ENCODE measurements at places on chromosomes 6 and 20.

- H3K4me3 ChIP-seq: no peak overlapping the region
- H3K36me3 ChIP-seq: no peaks in the 10 kb centered on the region
- no peaks in the 10 kb centered on the region for H3K27me3 ChIP-seq
- H3K27ac ChIP-seq: no peak overlapping the region
- H3K4me1 ChIP-seq: no peaks in the 10 kb centered on the region
- DNase-seq: no peak
These were observed 33.5 kb downstream of the RNF217 start for GRCh38 chr6:124995645-124996325.

DNA sequence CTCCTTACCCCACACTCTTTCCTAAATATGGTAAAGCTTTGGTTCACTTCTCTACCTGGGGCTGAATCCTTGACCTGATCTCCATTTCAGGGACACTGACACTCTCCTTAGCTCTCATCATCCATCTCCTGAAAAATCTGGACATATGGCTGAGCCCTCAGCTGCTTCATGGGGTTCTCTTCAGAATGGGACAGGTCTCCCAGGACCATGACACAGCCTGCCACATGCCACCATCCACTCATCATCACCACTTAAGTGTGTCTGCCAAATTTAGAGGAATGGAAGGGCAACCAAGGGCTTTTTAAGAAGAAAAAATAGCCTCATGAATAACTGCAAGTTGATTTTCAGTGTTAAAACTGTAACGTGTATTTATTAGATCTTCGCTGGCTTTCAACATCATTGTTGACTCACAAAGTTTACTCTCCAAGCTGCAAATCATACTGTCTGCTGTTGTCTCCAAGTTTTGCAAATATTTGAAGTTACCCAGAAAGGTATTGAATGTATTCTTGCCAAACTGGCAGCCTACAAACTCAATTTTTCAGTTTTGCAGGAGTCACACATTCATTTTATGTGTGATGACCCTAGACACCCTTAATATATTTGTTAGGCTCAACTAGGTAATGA is 41.1 kb downstream of the HS3ST5 start:
- DNase-seq: no peak
- no peak overlapping the region for H3K27ac ChIP-seq
- H3K4me1 ChIP-seq: no peaks in the 10 kb centered on the region
- no peaks in the 10 kb centered on the region for H3K36me3 ChIP-seq
- no peak overlapping the region for H3K4me3 ChIP-seq

- no peak overlapping the region for H3K4me3 ChIP-seq
- H3K36me3 ChIP-seq: peaks cover 100% of the 10 kb centered on the region
- H3K27me3 ChIP-seq: no peaks in the 10 kb centered on the region
These were observed 22.2 kb downstream of the SAMHD1 start for GRCh38 chr20:36929290-36929689.

- no peaks in the 10 kb centered on the region for H3K36me3 ChIP-seq
- no peaks in the 10 kb centered on the region for H3K27me3 ChIP-seq
- no peak overlapping the region for H3K27ac ChIP-seq
- DNase-seq: no peak
- H3K4me3 ChIP-seq: no peak overlapping the region
These were observed 89.4 kb upstream of the ANKEF1 start for GRCh38 chr20:9945408-9945807.

GRCh38 chr20:46666306-46666705 is 15.0 kb upstream of the SLC13A3 start:
- no peaks in the 10 kb centered on the region for H3K4me1 ChIP-seq
- no peaks in the 10 kb centered on the region for H3K36me3 ChIP-seq
- H3K4me3 ChIP-seq: no peak overlapping the region
- DNase-seq: no peak

GRCh38 chr20:61416546-61416945 is 164.5 kb downstream of the CDH4 start:
- DNase-seq: peak; percentile 57
- no peak overlapping the region for H3K4me3 ChIP-seq
- no peaks in the 10 kb centered on the region for H3K36me3 ChIP-seq
- no peak overlapping the region for H3K27ac ChIP-seq
- H3K27me3 ChIP-seq: no peaks in the 10 kb centered on the region
- H3K4me1 ChIP-seq: no peaks in the 10 kb centered on the region
